ENCODE measurements at places on chromosomes 2 and 18.

DNA sequence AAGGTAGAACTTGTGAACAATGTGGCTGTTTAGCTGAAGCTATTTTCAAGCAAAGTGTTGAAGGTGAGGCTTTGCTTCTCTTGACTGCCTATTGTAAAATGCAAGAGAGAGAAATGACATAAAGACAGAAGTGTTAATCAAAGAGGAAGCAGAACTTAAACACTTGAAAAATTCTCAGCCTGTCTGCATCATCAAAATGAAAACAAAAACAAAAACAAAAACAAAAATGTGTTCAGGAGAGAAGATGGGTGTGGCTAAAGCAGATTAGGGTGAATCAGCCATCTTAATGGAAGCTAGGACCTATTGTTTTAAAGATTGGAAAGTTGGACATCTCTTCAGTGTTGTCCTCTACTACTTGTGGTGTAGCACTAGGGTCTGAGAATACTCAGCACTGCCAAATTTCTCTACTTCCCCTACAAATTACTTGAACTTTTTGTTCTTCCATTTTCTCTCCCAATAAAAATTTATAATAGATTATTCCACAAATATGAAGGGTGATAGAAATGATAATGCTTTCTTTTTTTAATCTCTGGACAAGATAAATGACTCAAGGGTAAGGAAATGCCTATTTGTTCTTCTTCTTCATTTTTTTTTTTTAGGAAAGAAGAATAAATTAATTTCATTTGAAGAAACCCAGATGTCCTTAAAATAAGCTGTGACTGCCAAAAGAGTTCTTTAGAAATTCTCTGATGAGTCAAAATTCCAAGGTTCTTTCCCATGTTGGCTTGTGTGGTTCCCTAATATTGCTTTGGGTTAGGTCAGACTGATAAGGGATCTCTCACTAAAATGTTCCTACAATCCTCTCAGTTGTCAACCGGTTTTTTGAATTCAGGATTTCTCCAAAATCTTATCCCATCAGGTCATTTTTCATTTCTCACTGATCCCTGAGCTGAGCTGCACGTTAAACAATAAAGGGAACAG is 571.2 kb upstream of the ZEB2 start:
- DNase-seq, result no peak

DNA sequence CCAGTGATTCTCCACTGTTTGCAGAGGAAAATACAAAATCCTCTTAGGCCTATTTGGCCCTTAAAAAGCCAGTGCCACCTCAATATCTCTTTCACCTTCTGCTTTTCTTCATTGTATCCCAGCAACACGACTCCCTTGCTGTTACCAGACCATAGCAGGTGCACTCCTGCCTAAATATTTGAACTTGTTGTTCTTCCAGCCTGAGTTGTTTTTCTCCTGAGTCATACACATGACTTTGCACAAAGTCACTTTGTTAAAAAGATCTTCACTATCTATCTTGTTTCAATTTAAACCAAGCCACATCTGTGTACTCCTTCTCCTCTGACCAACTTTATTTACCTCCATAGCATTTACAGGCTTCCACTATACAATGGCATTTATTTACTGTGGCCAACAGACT is 103.6 kb downstream of the LRRTM4 start:
- no peak for DNase-seq

DNA sequence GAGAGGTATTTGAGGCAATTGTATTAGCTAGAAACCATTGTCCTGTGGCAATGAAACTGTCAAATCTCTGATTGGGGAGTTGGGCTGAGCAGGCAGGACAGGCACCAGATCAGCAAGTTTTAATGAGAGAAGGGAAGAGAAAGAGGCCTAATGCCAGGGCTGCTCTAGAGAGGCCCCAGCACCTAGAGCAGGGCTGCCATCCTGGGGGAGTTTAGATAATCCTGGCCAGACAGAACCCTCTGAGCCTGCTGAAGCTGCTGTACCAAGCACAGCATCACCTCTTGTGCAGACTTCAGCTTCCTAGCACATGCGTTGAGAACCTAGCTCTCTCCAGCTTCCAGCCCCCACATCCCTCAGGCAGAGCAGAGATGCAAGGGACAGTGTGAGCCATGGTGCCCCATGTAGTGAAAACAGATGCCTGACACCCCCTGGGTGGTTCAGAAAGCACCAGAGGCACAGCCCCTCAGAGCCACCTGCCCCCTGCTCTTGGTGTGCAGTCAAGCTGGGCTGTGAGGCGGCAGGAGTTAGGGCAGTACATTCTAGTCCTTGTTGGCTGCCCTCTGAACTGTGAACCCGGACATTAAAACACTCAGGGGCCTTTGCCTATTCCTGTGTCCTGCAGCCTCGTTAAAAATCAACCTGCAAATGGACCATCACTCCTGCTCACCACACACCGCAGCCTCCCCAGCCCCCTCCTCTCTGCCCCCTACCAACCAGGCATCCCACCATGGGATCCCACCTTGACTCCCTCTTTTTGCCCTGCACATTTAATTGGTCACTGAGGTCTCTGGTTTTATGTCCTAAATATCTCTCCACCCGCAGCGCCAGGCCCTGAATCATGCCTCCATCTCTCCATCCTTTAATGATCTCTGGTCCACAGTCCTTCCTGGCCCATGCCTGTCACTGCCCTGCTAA is 52.7 kb downstream of the ADD2 start:
- no peak for DNase-seq

GRCh38 chr2:27737676-27738348 is 33.7 kb upstream of the MRPL33 start:
- DNase-seq, result peak; percentile 94

DNA sequence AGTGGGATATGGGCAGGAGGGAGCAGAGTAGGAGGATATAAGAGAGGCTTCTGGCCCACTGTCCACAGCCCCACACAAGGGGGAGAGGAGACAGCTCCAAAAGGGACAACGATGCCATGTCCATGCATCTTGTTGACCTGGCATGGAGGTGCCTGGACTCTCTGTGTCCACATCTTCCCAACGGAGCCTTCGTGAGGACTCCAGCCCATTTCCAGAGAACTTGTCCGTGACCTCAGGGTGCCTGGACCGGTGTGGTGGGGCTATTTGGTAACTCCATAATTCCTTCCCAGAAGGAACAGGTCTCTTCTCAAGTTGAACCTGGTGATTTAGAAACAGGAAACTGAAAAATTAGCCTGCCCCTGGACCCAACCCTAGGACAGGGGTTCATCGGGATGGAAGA is 133.9 kb downstream of the CYP26B1 start:
- no peak for DNase-seq

DNA sequence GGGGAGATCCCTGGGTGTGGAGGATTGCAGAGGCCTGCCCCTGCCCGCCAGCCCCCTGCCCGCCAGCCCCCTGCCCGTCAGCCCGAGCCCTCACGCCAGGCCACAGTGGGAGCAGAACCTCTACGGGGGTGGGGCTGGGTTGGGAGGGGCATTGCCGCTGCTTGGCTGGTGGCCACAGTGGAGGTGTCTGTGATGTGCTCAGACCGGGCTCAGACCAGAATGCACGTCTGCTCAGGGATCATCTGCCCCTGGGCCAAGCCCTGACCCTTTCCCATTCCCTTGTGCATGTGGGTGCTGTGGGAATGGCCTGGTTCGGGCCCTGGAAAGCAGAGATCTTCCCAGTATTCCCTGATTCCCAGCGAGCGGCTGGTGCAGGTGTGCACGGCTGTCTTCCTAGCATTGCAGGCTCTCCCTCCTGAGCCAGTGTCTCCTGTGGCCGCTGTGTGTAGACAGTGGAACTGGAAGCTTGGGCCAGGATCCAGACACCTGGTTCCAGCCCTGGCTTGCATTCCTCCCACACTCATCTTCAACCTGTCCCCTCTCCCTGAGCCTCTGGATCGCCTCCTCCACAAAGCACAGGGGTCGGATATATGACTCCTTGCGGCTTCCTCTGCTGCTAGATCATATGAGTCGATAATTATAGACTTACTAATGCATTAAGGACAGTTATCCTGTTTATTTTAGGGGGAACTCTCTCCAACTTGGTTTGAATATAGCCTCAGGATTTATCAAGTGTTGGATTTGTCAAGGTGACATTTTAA is 161.6 kb downstream of the LDLRAD4 start:
- no peak for DNase-seq

GRCh38 chr2:241130316-241130715 is 19.0 kb downstream of the PASK start:
- DNase-seq, result no peak

DNA sequence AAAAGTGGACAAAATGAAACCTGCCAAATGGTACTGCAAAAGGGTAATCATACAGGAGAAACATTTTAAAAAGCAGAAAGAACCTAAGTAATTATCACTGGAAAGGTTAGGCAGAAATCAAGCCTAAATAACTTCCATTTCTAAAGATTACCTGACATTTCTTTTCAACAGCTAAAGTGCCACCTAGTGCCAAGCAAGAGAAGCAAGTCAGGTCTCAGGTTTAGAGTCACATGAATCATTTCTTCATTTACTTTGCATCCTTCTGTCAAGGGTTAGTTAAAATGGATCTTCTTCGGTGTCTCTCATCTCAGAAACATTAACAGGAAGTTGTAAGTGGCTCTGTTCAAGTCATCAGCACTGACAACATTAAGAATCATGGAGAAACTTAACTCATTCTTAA is 90.3 kb downstream of the AKAIN1 start:
- DNase-seq, result no peak

DNA sequence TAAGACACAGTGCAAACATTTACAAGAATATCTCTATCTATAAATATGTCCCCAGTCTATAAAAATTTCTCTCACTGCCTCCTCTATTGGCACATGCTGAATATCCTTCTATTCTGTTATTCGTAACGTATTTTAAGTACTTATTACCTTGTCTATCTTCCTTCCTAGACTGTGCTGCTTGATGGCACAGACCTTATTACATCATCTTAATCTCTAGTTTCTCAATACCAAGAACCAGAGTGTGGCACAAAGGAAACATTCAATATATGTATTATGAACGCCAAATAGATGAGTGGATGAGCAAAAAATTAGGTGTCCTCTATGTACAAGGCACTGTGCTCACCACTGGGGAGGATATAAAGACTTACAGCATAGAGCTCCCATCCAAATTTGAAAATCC is 282.8 kb downstream of the NBAS start:
- no peak for DNase-seq

- no peak for DNase-seq
Measured at GRCh38 chr2:240990726-240991377, 7.6 kb upstream of the SNED1 start.

- DNase-seq, result no peak
Measured at GRCh38 chr2:231568098-231568784, 24.4 kb upstream of the TEX44 start.

- DNase-seq, result no peak
Measured at GRCh38 chr18:8314124-8314523, 295.1 kb upstream of the RAB12 start.

GRCh38 chr18:23998820-23999219 is 15.7 kb upstream of the TTC39C start:
- peak; percentile 34 for DNase-seq

GRCh38 chr18:73261243-73261642 is 393.5 kb upstream of the NETO1 start:
- DNase-seq, result no peak

GRCh38 chr2:54271189-54271588 is 15.2 kb upstream of the TSPYL6 start:
- DNase-seq, result no peak

DNA sequence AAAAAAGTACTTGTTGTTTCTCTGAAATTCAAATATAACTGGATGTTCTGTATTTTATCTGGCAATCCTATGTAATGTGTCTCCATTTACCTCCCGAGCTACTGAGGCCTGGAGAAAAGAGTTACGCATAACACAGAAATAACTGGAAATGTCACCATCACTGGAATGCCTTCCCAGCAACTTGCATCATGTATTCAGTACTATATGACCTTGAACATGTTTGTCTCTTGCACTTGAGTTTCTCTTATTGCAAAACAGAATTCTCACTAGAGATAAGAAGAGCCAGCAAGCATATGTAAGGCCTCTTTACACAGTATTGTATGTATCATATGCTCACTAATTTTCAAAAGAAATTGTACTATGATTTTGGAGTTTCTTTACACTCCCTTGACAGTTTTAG is 99.6 kb upstream of the CTAGE1 start:
- no peak for DNase-seq

DNA sequence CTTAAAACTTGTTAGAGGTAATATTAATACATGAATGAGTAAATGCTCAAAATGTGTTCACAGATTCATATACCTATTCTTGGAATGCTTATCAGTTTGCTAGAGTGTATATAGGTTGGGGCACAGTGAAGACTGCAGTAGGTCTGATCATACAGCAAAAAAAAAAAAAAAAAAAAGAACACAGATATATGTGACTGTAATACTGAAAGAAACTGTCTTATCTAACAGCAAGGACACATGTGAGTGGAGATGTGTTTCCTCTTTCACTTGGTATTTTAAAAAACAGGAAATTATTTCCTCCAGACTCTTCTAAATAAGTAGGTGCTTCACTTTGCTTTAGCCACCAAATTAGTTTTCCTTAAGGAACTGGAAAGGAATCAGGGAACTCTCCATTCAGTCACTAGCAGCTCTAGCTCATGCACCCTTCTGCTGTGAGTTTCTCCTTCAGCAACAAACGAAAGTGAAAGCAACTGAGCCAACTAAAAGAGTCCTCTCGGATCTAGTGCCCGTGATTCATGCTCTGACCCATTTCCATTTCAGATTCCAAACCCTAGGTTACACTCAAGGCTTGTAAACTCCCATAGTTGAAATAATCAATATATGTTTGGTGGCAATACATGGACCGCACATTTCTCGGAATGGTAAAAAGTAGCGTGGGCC is 98.5 kb downstream of the DSEL start:
- DNase-seq, result no peak

GRCh38 chr2:10906926-10907625 is 4.7 kb upstream of the KCNF1 start:
- DNase-seq, result peak; percentile 8
